ENCODE measurements at places on chromosomes 4 and X.

DNA sequence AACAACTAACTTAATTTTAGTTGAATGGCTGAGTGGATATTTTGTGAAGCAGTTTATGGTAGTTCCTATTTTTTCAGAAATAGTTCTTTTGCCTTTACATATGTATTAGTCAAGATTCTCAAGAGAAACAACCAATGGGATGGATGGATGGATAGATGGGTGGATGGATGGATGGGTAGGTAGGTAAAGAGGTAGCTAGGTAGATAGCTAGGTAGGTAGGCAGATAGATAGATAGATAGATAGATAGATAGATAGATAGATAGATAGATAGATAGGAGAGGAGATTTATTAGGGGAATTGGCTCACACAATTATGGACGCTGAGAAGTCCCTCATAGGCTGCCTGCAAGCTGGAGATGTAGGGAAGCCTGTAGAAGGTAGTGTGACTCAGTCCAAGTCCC lies 74.0 kb upstream of the NUDT6 start:
- DNase-seq = no peak

DNA sequence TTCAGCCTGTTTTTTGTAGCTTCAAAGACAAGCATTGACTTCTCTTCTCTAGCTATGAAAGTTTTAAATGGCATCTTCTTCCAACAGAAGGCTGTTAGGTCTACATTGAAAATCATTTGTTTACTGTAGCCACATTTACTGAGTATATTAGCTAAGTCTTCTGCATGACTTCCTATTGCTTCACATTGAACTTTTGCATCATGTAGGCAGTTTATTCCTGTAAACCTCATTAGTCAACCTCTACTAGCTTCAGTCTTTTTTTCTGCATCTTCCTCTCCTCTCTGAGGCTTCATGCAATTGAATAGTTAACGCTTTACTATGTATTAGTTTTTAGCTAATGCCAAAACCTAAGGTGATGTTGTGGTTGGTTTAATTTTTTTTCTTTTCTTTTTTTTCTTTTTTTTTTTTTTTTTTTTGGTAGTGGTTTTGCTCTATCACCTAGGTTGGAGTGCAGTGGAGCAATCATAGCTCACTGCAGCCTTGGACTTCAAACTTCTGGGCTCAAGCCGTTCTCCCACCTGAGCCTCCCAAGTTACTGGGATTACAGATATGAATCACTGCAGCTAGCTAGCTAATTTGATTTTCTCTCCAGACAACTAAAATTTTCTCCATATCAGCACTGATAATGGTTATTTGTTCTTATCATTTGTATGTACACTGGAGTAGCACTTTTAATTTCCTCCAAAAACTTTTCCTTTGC lies 3.4 kb downstream of the UGT2A3 start:
- DNase-seq = no peak

GRCh38 chr4:102623622-102624021 lies 122.5 kb downstream of the NFKB1 start:
- no peak for DNase-seq

- peak; percentile 51 for DNase-seq
These were observed 21.4 kb upstream of the AFAP1 start for GRCh38 chr4:7960790-7961655.

DNA sequence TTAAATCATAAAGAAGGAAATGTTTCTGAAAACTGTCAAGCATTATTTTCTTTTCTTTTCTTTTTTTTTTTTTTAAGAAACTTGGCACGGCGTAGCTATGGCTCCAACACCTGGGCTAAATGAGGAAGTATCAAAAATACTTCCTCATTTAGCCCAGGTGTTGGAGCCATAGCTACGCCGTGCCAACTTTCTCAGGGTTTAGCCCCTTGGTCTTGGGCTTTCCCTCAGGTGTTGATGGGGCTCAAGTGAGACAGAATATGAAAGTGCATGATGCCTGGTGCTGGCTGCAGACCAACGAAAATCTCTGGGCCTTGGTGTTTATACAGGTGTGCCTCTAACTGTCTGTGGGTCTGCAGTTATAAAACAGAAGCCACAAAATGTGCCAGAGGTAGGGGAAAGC lies 132.7 kb downstream of the ARHGAP24 start:
- DNase-seq = no peak

- DNase-seq = no peak
These were observed 52.4 kb downstream of the GLRB start for GRCh38 chr4:157128395-157128794.

GRCh38 chr4:14264437-14264836 lies 636.9 kb upstream of the BOD1L1 start:
- no peak for DNase-seq

- no peak for DNase-seq
These were observed 30.2 kb downstream of the TRO start for GRCh38 chrX:54950730-54951375.

DNA sequence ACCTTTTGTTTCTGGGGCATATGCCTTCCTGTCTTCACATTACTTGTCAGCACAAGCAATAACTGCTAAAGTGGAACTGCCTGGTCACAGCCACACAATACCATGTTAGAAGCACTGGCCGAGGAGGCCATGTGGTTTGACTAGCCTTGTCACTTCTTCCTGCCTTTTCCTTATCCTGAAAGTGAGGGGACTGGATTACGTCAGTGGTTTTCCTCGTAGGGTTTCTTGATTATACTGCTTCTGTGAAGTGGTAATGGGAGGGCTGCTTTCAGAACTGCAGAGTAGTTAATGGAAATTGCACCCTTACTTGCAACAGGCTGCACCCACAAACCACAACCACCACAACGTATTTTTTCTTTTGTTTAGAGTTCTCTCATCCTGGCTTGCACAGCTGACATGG lies 26.6 kb downstream of the ZRSR2 start:
- no peak for DNase-seq

DNA sequence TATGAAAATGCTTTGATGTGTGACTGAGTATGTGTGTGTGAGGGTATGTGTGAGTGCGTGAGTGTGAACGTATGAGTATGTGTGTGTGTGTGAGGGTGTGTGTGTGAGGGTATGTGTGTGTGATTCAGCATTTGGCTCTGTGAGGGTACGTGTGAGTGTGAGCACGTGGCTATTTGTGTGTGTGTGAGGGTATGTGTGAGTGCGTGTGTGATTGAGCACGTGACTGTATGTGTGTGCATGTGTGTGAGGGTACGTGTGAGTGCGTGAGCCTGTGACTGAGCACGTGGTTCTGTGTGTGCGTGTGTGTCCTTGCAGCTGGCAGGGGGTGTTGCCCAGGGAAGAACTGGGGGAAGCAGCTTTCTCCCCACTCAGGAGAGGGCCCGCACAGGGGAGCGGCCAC lies 16.1 kb upstream of the PPP2R3B start:
- DNase-seq = no peak

DNA sequence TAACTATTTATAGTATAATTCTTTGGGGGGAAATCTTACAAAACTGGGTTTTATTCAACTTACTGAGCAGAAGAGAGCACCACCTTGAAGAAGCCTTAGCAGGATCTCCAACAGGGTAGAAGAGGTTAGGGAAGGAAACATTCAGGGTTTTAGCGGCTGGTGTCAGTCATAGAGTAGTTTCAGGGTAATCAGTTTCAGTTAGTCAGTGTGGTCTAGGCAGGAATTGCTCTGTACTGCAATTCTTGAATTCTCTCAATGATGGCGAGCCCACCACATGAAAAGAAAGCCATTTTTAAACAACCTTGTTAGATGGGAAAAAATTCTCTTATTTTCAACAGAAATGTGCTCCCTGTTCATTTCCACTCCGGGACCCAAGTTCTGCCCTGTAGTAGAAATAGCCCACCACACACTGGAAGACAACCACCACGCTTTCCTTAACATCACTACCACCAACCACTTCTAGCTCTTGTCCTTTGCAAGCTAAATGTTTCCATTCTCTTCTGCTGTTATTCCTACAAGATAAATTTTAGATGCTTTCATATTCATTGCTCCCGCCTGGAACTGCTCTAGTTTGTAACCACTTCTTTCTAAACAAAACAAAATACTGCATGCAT lies 25.9 kb downstream of the COL25A1 start:
- DNase-seq = no peak

- DNase-seq = no peak
These were observed 103.1 kb downstream of the NPNT start for GRCh38 chr4:105998171-105999063.

DNA sequence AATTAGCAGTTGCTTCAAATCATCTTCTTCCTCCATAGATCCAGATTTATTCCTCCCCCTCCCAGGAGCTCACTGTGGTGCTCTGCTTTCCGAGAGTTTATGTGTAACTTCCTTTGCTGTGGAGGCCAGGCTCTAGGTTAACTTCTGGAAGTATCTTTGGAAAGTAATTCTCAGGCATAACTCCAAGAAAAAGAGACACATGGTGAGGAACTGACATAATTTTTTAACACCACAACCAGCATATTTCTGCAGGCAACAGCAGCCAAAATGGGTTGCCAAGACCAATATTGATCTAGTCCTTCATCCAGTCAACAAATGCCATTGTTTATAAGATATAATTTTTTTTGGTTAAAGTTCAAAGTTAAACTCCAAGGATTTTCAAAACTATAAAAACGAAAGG lies 114.5 kb upstream of the RBPJ start:
- no peak for DNase-seq

GRCh38 chr4:6684656-6685055 lies 9.0 kb upstream of the S100P start:
- DNase-seq = no peak

GRCh38 chr4:74004668-74005067 lies 6.2 kb upstream of the CXCL5 start:
- DNase-seq = no peak

Data from stimulated activated CD4-positive, alpha-beta T cell treated with anti-CD3 and anti-CD28 coated beads, Interleukin-4, amount 100 ng/mL, for 1 hour (primary cell).